ENCODE measurements at places on chromosomes 2 and 18.

DNA sequence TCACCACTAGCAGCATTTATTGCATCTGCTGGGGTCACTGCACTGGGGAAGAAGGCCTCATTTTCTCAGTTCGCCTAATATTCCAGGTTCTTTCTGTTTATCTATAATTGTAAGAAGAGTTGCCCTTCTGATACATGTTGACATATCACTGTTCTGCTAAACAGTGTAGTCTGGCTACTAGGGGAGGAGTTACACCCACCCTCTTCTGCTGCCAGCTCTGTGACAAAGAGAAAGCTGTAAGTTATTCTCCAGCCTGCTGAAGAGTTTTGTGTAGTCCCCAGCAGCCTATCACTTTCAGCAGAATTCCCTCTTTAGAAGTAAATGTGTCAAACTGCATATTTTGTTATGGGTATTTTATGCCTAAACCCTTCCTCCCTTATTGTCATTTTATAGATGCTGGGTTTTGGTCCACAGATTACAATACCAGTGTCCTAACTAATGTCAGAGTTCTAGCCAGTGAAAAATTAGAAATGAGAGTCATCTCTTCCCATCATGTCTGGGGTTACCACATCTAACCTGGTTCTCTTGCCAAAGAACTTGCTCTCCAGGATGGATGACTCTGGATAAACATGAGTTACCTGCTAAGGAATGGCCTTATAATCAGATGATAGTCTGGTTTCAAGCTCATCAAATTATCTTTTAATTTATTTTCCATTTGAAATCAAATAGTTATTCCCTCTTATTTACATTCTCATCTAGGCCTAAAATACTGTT, 5.6 kb upstream of the MBOAT2 start:
- no peak for DNase-seq

DNA sequence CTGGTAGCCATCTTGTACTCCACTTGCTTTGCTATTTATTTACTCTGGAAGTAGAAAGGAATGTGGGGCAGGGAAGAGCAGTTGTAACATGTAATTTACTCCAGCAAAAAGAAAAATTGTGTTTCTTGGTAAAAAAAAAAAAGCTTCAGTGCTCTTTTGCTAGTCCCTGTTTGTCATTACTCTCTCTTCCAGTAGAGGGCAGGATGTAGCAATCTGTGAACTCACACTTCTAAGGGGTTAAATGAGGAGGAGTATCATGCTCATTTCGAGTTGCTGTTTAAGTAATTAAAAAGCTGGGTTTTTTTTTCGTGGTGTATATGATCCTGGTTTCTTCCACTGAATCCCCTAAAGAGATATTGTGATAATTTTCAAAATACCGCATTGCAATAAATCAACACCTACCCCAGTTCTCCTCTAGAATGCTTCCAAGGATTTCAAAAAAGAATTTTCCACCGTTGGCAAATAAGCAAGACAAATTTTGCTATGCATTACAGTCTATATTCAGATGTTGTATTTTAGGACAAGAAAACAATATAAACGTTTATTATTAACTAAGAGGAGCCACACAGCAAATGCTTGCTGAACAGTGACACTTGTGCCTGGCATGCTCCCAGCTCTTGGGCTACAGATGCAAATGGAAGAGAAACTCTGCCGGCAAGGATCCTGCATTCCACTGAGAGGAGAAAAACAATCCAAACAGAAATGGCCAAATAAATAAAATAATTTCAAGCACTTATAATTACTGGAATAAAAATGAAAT, 261.6 kb downstream of the ASXL3 start:
- DNase-seq: no peak

DNA sequence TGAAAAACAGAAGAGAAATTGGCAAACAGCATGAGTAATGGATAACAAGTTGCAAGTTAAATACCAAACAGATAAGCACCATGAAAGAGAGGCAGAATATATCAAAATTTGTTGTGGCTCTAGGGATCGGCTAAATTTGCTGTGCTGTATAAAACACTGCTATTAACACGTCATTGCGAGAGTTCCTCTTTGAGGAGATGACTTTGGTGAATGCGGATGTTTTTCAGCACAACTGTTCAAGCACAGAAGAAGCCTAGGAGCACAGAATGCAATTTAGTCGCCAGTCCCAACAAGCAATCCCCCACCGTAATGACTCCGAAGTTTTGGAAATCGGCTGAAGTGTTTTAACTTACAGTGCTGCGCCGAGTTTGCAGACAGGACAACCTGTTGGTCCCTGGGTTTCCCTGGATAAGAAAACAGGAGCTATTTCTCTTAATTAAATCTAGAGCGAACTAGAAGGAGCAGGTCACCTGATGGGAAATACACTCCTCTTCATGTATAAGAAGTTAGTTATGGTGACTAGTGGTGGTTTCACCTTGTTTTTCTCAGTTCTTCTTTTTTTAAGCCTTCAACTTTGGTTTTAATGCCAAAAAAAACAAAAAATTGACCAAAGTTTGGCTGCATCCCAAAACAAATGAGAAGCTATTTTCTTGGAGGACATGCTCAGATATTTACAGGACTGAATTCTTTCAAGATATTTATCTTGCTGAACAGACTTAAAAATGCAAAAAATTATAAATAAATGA, 454.1 kb upstream of the SALL3 start:
- DNase-seq: no peak

GRCh38 chr2:105274046-105274445, 32.5 kb downstream of the GPR45 start:
- no peak for DNase-seq

Data from heart right ventricle (tissue), 16 donors.